T1000 (cell line): ENCODE measurements at places on chromosomes 7 and 10.

- no peak for DNase-seq
Observed at GRCh38 chr10:132369636-132370185, 27.3 kb upstream of the PWWP2B start.

- DNase-seq, result no peak
Observed at GRCh38 chr10:21069929-21070700, 173.0 kb upstream of the NEBL start.

DNA sequence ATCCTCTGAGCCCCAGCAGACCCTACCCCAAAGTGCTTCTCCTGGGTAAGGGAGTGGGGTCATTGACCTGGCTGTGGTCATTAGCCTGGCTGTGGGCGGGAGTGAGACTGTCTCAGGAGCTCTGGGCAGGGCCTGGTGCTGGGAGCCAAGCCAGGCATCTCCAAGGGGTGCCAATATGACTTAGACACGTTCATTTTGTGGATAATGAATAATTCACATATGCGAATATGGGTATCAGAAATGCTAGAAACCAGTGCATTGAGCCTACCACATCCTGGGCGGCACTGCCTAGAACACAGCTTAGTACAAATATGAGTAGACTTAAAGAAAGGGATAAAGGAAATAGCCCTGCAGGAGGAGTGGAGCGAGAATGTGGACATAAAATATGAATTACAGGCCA lies 14.4 kb upstream of the SRRM3 start:
- DNase-seq, result no peak

DNA sequence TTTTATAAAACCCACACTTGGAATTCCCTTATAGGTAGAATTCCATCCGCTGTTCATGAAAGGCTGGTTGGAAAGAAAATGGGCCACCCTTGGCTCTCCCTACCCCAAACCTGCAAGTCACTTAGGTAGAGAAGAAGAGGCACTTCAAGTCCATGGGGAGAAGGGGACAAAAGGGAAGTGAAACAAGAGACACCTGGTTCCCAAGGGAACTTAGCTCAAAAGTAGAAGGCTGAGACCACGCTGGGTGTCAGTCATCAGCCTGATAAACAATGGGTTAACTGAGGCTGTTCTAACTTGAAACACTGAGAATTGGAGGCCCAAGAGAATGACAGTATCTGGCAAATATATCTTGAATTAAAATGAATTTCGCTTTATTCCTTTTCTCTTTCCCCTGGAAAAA lies 330.8 kb upstream of the NFE2L3 start:
- DNase-seq, result no peak

- DNase-seq, result peak; percentile 16
Observed at GRCh38 chr10:122703483-122704448, 4.1 kb upstream of the C10orf120 start.

DNA sequence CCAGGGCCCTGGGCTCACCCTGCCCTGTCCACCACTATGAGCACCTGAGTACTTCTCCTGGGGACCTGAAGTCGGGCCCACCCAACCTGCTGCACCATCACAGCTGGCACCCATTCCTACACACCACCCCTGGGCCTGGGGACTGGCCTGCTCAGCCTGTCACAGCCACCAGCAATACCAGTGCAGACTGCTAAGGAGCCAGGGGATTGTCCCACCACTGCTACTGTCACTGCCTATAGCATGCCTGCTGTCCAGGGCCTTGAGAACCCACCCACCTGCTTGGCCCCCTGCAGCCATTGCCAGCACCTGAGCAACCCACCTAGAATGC lies 624.8 kb upstream of the FOXK1 start:
- no peak for DNase-seq

DNA sequence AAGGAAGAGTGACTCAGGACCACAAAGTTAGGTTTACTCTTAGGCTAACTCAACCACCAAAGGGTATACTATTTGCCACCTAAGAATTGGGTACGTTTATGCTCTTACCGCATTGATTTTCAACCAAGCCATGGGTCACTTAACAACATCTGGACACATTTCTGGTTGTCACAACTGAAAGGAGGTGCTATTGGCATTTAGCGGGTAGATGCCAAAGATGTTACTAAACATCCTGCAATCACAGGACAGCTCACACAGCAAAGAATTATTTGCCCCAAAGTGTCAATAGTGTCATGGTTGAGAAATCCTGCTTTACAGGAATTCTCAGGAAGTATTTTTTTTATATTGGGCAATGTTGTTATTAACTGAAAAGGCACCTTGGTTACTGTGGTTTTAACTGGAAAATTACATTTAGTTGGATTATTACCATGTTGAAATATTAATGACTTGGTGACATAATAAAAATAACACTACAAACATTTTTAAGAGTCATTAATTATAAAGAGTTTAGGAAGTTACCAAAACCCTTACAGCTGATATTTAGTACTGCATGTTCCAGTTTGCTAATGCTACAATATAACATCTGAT lies 185.0 kb upstream of the TMEM196 start:
- peak; percentile 30 for DNase-seq

- peak; percentile 13 for DNase-seq
Observed at GRCh38 chr7:151087245-151088018, 1.2 kb downstream of the AGAP3 start.

DNA sequence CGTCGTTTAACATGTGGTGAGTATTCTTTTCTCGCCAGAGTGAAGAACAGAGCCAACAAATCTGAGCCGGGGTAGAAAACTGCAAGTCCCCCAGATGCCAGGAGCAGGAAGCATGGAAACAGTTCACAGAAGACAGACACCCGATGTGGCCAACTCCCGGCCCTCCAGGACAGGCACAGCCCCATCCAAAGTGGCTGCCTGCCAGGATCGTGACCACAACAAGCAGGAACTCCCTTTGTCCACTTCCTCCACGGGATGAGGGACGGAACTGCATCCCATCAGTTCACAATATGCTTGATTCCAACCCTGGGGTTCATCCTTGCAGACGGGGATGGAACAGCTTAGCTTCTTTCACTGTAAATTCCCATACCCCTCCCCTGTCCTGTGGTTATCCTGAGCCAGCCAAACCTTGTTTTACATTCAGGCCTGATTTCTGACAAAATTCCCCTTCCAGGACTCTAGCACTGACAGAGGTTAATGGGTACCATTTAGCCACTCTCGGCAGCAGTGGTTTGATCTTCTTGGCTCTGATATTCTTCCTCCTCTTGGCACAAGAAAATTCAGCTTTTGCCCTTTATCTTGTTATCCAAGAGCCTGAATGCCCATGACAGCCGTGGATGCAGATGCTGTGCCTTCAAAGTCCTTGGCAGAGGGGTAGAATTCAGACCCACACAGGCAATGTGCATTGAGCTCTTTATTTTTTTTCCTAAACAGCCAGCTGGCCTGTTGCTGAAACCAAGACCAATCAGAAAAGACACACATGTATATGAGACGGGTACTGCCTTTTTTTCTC lies 105.5 kb upstream of the FAM204A start:
- DNase-seq, result no peak

DNA sequence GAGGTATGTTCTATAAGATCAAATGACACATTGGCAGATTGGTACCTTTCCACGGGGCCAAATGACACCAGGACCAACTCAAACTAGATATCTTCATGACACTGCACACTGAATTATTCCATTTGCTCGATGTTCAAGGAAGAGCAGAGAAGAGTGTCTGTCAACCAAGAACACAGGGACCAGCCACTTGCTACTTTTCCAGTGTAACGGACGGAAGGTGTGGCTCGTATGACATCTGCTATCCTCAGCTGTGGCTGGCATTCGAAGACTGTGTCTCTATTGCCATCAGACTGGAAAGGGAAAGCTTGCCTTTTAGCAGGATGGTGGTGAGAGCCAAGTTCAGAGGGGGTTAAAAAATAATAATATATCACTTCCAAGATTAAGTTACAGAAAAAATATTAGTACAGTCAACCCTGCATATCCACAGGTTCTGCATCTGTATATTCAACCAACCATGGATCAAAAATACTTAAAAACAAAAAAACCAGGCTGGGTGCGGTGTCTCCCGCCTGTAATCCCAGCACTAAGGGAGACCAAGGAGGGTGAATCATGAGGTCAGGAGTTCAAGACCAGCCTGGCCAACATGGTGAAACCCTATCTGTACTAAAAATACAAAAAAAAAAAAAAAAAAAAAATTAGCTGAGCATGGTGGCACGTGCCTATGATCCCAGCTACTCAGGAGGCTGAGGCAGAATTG lies 237.1 kb downstream of the PRPF18 start:
- no peak for DNase-seq

DNA sequence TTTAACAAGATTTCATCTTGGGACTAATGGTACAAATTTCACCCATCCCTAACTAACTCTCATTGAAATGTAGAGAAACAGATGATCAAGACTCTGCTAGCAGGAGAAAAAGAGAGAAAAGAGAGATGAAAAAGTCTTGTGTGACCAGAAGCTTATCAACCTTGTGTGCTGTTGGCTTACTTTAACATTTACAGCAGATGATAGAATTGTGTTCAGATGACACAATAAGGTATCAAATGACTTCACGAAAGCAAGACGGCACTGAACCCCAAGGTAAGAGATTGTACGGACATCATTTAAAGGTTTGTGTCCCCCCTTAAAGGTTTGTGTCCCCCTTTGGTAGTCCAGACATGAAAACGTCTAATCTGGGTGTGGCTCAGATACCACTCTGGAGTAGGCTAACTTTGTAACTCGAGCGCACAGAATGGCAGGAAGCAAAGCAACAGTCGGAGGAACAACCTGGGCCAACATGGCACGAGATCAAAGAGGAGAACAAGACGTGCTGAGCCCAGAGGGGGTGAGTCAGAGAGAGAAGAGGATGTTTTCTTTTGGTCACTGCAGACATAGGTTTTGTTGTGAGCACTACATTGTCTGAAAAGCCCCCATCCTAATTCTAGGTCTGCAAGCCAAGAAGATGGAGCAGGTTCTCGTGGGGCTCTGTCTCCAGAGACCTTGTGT lies 10.4 kb upstream of the LMBR1 start:
- no peak for DNase-seq

- DNase-seq, result peak; percentile 46
Observed at GRCh38 chr7:37916673-37917660, at the start of gene SFRP4. Gene SFRP4 (minus strand): TSS chr7:37916817. CDS start chr7:37916537, 280 bp downstream.

DNA sequence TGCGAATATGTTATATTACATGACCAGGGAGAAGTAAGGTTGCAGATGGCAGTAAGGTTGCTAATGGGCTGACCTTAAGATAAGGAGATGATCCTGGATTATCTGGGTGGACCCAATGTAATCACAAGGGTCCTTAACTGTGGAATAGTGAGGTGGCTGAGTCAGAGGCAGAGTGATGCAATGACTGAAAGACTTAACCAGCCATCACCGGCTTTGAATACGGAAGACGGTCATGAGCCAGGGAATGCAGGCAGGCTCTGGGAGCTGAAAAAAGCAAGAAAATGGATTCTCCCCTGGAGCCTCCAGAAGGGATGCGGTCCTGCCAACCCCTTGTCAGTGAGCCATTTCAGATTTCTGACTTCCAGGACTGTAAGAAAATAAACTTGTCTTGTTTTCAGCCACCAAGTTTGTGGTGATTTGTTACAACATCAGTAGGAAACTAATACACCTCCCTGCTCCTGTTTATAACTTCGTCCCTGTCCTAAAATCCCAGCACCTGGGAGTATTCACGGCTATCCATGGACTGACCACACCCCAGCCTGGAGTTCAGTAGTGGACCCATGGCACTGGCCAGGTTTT lies 4.6 kb upstream of the C10orf95 start:
- DNase-seq, result no peak

GRCh38 chr7:89563597-89563996 lies 590.7 kb upstream of the STEAP1 start:
- no peak for DNase-seq

DNA sequence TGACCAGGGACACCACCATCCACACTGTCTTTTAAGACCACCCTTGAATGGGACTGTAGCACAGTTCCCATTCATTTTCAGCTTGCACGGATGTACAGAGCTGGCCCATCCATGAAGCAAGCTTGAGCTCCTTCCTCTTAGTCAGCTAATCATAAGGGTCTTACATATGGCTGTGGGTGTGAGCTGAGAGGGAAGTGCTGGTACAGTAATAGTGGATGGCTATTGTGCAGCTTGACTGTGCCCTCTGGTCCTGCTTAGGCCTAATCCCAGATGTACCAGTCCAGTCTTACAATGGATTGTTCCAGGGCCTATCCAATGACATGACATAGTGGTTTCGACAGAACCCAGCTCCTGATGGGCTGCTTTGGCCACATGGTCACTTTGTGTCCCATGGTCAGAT lies 96.9 kb upstream of the ZNF438 start:
- DNase-seq, result no peak

- DNase-seq, result no peak
Observed at GRCh38 chr7:24881623-24882022, 98.4 kb downstream of the OSBPL3 start.

DNA sequence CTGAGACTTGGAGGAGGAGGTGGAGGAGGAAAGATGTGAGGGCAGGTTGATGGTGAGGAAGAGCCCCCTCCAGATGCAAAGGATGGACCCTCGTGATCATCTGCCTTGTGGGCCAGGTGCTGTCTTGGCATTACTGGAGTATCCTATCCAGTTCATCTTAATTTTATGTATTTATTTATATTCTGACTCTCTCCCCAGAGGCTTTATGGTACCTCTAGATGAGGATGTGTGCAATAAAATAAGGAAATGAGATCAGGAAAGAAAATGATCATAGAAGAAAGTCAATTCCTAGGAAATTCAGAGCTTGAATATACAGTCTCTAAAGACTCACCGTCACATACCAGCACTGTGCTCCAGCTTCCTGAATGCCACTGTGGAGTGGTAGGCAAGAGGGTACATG lies 94.1 kb downstream of the LRRC18 start:
- no peak for DNase-seq

DNA sequence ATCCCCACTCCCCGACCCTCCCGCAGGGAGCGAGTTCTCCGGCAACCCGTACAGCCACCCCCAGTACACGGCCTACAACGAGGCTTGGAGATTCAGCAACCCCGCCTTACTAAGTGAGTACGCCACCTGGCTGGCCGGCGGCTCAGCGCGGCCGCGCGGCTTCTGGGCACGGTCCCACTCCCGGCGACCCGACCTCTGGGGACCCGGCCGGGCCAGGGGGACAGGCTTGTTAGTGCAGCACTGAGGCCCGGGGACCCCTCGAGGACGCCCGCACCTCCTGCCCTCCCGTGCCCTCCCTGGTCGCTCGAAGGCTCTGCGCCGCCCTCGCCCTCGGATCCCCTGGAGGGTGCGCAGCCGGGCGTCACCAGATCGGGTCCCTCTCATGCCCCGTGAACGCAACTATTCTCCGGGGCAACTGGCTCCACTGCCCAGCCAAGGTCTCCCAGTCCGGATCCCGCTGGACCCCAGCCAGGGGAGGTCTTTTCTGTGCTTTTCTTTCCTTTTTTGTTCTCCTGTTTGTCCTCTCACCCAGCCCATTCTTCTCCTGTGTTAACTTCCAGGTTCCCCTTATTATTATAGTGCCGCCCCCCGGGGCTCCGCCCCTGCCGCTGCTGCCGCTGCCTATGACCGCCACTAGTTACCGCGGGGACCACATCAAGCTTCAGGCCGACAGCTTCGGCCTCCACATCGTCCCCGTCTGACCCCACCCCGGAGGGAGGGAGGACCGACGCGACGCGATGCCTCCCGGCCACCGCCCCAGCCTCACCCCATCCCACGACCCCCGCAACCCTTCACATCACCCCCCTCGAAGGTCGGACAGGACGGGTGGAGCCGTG lies 81.8 kb downstream of the PAX2 start:
- DNase-seq, result no peak

- DNase-seq, result no peak
Observed at GRCh38 chr10:59718257-59718656, 8.6 kb upstream of the SLC16A9 start.
